Activated T-helper 2 cell treated with anti-CD3 and anti-CD28 coated beads, Interferon-gamma antibody, Interleukin-2, Interleukin-4, amounts not matched to agents 10 μg/mL and 5 μg/mL and 100 μg/mL, durations not matched to agents 14 hours and 24 hours and 36 hours (primary cell): ENCODE measurements at places on chromosomes 12 and 14. TPM values are rescaled to one million over a fixed set of nuclear protein-coding genes. Genes with fewer than 3 reads are reported as not detected.

- H3K4me3 ChIP-seq = no peak overlapping the region
- H3K27ac ChIP-seq = no peak overlapping the region
- no peaks in the 10 kb centered on the region for H3K27me3 ChIP-seq
These were observed 268.7 kb downstream of the AEBP2 start for GRCh38 chr12:19707948-19708409.

DNA sequence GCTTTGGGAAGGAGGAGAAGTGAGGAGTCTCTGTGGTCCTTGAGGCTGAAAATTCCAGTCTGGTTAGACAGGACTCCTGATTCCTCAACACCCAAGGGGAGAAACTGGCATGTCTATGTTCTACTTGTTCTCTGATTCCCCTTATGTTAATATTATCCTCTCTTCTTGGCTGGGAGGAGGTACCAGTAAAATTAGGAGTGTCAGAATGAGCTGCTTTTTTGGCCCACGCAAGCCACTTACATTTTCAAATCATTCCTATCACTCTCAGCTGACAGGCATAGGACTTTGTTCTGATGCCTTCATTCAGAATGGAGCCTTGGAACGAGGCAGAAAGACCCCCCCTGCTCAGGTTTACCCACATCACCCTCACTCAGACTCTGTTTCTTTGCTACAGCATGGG, 1077.2 kb downstream of the BCL11B start:
- no peak overlapping the region for H3K4me3 ChIP-seq
- peaks cover 12% of the 10 kb centered on the region for H3K36me3 ChIP-seq
- H3K27me3 ChIP-seq = no peaks in the 10 kb centered on the region
- peaks cover 82% of the 10 kb centered on the region for H3K4me1 ChIP-seq
- no peak overlapping the region for H3K27ac ChIP-seq
- DNase-seq = no peak

- no peaks in the 10 kb centered on the region for H3K36me3 ChIP-seq
- no peaks in the 10 kb centered on the region for H3K4me1 ChIP-seq
- no peak for DNase-seq
- H3K4me3 ChIP-seq = no peak overlapping the region
- no peak overlapping the region for H3K27ac ChIP-seq
These were observed 199.3 kb downstream of the ALG10B start for GRCh38 chr12:38515912-38516311.

The RAN gene
- 1,905 and 1,953 TPM in 2 replicates for total RNA-seq

The TEP1 gene
- total RNA-seq = 32.7 and 33.6 TPM in 2 replicates

The CFAP73 gene
- 0.14 TPM in 1 of 2 replicates, not detected in the other for total RNA-seq
